ENCODE measurements at places on chromosomes 4 and X.

DNA sequence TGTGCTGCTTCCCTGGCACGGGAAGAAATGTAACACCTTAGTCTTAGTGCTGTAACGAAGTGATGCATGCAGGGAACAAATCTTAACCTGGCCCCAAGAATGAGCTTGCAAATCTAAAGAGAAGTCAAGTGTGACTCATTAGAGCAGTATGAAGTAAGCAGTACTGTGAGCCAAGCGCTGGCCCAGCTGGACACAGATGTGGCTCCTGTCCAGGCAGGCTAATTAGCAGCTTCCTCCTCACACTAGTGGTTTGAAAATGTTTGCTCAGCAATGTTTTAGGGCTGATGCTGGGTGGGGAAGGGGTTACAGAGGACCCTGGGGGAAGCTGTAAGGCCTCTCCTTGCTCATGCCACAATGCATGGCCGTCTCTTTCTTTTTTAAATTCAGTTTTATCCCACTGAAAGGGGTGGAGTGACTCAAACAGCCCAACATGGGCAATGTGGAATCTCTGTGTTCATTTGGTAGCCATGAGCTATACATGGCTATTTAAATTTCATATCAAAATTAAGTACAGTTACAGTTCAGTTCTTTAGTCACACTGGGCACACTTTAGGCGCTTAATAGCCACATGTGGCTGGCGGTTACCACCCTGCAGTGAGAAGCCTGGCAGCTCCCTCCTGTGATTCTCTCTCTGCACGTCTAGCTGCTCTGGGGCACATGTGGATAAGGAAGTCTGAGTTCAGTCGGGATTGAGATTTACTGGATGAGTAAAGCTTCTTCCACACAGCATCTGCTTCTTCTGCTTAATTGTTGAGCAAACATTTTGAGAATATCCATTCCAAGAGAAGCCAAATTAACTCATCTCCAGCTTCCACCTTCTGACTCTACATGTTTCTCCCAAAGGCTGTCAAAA is 48.8 kb downstream of the MAP7D2 start:
- DNase-seq: no peak

GRCh38 chr4:152563209-152563608 is 27.3 kb upstream of the FBXW7 start:
- DNase-seq: no peak

DNA sequence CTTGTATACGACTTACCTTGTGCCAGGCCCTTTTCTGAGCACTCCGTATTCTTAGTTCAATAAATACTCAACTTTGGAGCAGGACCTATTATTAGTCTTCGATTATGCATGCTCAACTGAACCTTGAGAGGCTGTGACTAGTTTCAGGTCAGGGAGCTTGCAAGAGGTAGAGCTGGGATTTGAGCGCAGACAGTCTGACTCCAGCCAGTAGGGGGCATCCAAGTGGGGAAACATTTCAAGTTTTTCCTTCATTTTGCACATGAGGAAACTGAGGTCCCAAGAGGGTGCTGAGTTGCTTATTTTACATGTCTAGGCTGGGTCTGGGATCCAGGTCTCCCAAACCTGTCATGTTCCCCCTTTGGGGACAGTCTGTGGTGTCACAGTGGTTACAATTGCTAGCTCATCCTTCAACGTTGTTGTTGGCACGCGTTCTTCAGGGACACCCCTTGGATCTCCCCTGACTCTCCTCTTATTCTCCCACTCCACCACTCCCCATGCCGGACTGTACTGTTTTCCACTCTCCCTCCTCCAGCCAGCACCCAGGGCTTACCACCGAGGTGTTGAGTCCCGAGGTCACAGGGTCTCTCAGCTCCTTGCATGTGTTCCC is 6.7 kb upstream of the PRICKLE3 start:
- peak; percentile 23 for DNase-seq

GRCh38 chr4:159764343-159764952 is 661.6 kb downstream of the RAPGEF2 start:
- DNase-seq: no peak

DNA sequence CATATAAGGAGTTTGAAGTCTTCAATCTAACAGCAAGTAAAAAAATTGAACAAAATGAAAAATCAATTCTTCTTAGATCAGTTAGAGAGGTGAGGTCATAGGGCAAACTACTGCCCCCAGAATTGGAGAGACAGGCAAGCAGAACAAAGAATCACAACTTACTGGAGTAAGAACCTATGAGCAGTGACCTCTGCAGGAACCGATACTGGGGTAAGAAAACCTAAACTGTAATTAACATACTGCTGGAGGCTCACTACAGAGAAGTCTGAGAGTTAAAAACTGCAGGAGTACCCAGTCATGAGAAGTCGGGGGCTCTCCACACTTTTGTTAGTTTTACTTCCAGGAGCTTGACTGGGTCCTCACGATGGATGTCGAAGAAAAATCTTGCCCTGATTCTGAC is 16.0 kb downstream of the CLDN22 start:
- DNase-seq: no peak

- DNase-seq: no peak
Measured at GRCh38 chr4:182888891-182889290, 28.3 kb downstream of the DCTD start.

DNA sequence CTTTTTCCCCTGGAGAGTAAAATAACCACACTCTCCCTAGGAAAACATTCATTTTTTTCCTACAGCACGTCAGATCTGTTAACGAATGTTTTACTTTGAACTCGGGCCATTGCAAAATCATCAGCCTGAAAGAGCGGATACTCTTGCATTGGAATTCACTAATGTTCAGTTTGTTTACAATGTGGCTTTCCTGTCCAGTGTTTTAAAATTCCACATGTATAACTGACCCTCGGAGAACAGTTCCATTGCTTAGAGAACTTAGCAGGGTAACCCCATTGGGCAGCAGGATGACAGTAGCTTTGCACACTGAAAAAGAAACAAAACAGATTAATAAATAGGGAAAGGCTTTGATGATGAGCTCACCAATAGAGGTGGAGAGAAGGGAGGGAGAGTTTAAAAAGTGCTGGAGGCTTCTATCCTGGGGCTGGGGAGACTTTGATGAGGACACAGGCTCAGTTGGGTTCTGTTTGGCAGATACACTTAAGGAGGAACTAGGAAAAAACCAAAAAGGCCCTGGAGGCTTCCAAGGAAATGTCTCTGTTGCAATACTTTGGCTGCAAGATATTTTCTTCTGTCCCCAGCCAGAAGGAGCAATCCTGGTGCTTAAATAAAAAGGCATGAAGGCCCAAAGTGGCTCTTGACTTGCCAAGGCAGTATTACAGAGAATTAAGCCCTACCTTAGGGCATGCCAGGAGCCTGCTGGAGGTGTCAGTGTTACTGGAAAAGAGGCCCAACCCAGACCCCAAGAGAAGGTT is 143.1 kb downstream of the ARSF start:
- no peak for DNase-seq

GRCh38 chrX:140502491-140503237 is 2.2 kb downstream of the SOX3 start:
- no peak for DNase-seq

DNA sequence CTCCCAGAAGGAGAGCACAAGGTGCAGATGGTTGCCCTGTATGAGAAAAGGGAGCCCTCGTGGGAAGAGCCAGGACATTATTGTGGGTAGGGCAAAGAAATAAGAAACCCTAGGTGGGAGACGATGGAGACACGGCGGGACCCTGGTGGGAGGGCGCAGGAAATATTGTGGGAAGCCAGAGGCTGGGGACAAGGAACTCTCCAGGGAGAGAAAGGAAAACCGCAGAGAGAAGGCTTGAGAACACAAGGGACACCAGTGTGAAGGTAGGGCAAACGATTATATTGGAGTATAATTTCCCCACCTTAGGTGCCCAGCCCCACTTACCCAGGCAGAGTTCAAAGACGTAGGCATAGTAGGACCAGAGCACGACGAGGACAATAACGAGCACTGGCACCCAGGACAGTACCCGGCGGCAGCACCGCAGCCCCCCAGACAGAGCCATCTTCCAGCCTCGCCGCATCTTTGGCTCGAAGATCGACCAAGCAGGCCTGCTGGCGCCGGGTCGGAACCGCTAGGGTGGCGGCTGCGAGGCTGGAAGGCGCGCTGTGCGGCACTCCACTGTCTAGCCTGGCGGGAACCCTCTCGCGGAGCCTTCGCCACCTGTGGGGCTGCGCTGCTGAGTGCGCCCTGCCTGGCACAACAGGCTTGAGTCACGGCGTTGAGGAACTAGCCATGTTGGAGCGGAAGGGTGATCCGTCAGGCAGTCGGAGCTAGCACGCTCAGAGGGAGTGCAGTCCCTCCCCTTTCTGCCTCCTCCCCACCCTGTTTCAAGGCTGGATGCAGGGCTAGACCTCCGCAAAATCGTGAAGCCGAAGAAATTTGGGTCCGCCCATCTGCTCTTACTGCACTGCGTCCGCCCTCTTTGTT is at the start of gene ZDHHC15:
Gene ZDHHC15 (minus strand): TSS at position 473 of the 867 bp plus-strand sequence. CDS start 13 bp downstream, at position 460.
- DNase-seq: peak; percentile 42
